Cardiac muscle cell (in vitro differentiated cells and primary cell): ENCODE measurements at places on chromosomes 1 and 21.
A peak's percentile ranks its signal among the peaks of the same experiment; 100 is the strongest.

- no peaks in the 10 kb centered on the region for H3K36me3 ChIP-seq
- H3K4me3 ChIP-seq, result no peak overlapping the region
- DNase-seq, result no peak
- H3K4me1 ChIP-seq, result no peaks in the 10 kb centered on the region
- no peak overlapping the region for H3K27ac ChIP-seq
These were observed 815.1 kb downstream of the NCAM2 start for GRCh38 chr21:21813289-21813688.

DNA sequence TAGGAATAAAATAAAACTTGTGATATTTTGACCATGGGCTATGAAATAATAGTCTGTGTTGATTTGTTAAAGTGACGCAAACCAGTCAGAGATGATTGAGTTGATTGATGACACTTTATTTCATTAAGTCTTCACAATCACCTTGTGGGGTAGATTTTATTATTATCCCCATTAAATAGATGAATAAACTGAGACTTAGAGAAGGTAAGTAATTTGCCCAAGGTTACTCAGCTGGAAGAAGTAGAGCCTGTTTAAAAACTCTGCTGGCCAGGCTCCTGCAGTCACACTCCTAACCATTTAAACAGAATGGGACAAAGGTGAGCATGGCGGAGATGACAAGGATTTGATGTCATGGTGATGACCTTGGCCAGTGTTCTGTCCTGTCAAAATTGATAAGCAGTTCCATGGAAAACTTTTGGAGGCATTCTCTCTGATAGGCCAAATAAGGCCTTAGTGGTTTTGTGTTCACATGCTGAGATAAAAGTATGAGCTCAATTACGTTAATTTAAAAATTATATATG, 22.7 kb upstream of the MCOLN3 start:
- no peak overlapping the region for H3K27ac ChIP-seq
- H3K4me3 ChIP-seq, result no peak overlapping the region
- no peaks in the 10 kb centered on the region for H3K36me3 ChIP-seq

GRCh38 chr21:38914528-38915293, 109.0 kb downstream of the ETS2 start:
- no peak overlapping the region for H3K4me3 ChIP-seq
- H3K27ac ChIP-seq, result peak overlapping the region; percentile 30
- peaks cover 18% of the 10 kb centered on the region for H3K4me1 ChIP-seq
- DNase-seq, result peak; percentile 40
- H3K27me3 ChIP-seq, result no peaks in the 10 kb centered on the region

GRCh38 chr1:93874025-93874651, 4.9 kb downstream of the DNTTIP2 start:
- no peak overlapping the region for H3K27ac ChIP-seq
- DNase-seq, result peak; percentile 65

- no peaks in the 10 kb centered on the region for H3K27me3 ChIP-seq
- H3K4me3 ChIP-seq, result no peak overlapping the region
- peaks cover 25% of the 10 kb centered on the region for H3K36me3 ChIP-seq
- DNase-seq, result no peak
These were observed 7.7 kb upstream of the CDK11B start for GRCh38 chr1:1666526-1666925.

GRCh38 chr1:94912263-94913184, 14.4 kb downstream of the CNN3 start:
- no peaks in the 10 kb centered on the region for H3K27me3 ChIP-seq
- peaks cover 4% of the 10 kb centered on the region for H3K4me1 ChIP-seq
- no peak overlapping the region for H3K4me3 ChIP-seq
- H3K36me3 ChIP-seq, result no peaks in the 10 kb centered on the region
- H3K27ac ChIP-seq, result peak overlapping the region; percentile 5

DNA sequence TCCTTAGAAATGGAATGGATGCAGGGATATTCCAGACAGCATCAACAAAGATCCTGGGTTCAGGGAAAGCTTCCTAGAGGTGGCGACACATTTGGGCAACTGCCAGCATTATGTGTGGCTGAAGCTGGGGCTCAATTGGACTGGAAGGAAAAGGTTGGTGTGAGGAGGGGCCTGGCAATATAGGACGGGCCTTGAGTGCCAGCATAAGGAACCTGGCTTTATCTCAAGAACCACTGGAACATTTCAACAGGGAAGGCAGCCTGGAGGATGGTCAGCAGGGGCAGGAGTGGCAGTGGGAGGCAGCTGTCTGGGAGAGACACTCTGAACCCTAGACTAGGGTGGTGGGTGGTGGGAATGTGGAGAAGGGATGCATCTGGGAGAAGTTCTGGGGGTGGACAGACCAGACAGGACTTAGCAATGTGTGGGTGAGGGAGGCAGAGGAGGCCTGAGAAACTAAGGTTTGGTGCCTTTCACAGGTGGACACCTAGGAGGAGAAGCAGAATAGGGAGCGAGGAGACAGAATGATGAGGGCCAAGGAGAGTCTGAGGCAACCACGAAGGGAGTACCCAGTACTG, 3.5 kb downstream of the SH3BGRL3 start:
- peaks cover 7% of the 10 kb centered on the region for H3K4me1 ChIP-seq
- no peak overlapping the region for H3K27ac ChIP-seq
- DNase-seq, result peak; percentile 29

- no peaks in the 10 kb centered on the region for H3K36me3 ChIP-seq
- H3K27ac ChIP-seq, result no peak overlapping the region
- H3K27me3 ChIP-seq, result no peaks in the 10 kb centered on the region
These were observed 25.0 kb upstream of the UAP1 start for GRCh38 chr1:162536511-162536910.

DNA sequence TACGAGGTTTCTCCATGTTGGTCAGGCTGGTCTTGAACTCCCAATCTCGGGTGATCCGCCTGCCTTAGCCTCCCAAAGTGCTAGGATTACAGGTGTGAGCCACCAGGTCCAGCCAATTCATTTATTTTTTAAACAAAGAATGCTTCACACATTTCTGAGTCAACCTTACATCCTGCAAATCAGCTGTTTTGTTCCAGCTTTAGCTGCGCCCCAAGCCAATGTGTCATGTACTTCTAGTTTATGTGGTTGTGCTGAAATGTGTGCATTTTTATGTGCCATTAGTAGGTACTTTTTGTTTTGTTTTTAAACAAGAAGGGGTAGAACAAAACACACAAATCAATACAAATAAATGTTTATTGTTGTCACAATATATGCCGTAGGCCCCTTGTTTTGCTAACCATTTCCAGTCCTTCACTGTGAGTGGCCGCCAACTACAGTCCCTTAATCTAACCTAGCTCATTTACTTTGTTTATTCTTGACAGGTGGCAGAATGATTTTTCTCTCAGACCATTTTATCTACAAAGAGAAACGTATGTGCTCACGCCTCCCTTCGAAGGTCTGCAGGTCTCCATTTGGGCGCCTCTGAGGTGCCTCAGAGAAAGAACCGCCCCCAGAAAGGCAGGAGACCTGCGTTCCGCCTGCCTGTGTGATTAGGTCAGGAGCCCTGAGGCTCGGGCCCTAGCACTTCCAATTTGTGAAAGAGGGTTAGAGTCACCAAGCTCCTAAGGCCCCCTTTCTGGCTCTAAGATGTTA, 2.8 kb upstream of the CASQ2 start:
- H3K27me3 ChIP-seq, result no peaks in the 10 kb centered on the region
- peaks cover 27% of the 10 kb centered on the region for H3K4me1 ChIP-seq
- H3K4me3 ChIP-seq, result no peak overlapping the region
